ENCODE measurements at places on chromosomes 2 and 18.

DNA sequence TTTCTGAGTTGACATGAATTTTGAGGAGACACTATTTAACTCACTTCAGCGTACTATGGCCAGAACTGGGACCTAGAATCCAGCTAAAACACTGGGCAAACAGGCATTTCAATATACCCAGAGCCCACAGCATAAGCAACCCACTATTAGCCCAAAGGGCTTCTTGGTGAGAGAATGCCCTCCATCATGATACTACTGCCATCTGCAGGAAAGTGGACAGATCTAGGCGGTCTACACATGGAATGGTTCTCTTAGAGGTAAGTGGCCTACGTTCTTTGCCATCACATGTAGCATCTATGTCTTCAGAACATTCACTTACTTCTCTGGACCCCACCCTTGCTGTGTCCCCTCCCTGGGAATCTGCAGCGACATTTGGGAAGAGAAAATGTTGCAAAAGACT, 181.3 kb upstream of the LINC00305 start:
- ATAC-seq, result no peak

- no peak for ATAC-seq
Observed at GRCh38 chr18:10023853-10024570, 110.2 kb downstream of the VAPA start.

DNA sequence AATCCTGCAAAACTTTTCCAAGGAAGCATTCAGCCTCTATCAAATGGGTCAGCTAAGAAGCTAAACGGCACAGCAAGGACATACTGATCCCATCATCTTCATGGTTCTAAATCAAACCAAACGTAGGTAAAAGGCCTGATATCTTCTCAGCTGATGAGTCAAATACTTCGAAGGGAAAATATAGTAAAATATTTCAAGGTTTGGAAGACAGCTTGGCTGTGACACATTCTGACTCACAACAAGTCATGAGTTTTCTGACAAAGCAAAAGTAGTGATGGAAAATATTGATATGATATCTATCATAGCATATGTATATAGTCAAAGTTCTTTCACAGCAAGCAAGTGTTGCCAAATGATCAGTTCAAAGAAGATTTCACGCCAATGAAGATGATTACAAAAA, 31.5 kb downstream of the DOCK10 start:
- ATAC-seq, result peak; percentile 50

DNA sequence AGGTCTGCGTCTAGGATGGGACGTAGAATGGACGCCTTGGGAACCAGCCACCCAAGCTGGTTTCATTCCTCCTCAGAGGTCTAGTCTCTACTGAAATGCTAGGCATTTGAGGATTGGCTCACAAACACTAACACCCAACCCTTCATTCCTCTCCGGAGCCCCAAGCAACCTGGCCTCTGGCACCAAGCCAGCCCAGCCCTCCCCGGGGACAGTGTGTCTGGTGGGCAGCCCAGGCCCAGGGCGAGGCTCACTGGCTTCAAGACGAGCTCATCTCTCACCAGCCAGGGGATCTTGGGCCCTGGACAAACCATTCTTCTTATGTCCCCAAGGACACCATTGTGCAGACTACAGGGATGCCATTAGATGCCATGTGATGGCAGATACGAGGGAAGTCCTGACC, 182.5 kb downstream of the CTIF start:
- no peak for ATAC-seq

- ATAC-seq, result no peak
Observed at GRCh38 chr2:43027097-43027873, 199.1 kb downstream of the ZFP36L2 start.

DNA sequence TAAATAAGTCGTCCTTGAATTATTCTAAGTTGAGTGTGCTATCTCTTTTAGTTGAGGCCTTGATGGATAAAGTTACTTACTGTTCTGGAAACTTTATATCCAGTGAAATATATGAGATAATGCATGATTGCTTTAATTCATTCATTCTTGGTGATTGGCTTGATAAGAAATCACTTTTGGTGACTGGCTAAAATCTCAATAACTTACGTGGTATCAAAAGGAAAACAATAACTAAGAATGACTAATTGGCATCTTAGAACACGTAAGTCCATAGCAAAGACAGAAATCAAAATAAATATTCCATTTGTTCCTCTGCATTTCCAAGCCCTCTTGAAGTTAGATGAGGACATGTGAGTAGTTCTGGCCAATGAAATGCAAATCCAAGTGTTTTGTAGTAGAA, 251.6 kb downstream of the NUP35 start:
- ATAC-seq, result no peak

- ATAC-seq, result no peak
Observed at GRCh38 chr2:225468131-225468530, 68.6 kb downstream of the NYAP2 start.

DNA sequence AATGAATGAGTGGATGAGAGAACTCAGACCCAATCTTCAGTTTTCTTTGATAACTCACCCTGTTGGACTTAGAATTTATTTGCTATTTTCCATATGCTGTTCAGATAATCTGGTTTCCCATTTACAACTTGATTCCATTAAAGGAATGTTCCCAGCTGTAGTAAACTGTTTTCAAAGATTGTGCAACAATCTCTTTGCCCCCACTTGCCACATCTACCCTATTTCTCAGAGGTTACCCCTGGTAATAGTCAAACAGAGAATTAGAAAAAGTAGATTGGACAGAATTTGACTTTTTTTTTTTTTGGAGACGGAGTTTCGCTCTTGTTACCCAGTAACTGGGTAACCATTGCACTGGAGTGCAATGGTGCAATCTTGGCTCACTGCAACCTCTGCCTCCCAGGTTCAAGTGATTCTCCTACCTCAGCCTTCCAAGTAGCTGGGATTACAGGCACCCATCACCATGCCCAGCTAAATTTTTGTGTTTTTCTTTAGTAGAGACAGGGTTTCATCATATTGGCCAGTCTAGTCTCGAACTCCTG, 93.4 kb upstream of the SIX2 start:
- ATAC-seq, result no peak

DNA sequence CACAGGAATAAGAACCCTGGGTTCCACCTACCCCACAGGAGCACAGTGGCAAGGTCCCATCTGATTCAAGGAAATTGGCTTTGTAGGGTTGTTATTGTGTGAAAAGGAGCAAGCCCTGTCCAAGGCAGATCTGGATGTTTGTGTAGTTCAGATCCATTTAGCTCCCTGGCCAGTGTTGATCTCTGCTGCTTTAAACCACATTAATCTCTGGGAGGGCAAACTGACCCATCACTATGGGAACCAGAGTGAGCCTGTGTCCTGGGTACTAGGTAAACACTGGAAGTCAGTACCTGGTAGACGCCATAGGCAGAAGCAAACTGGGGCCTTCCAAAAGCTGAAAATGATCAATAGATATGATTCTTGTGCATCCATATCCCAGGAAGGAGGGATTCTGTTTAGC, 271.5 kb upstream of the EPAS1 start:
- ATAC-seq, result no peak

- no peak for ATAC-seq
Observed at GRCh38 chr2:45134726-45135125, 125.5 kb upstream of the SIX2 start.

All from esophagus mucosa (tissue), 1 donor.